ENCODE measurements at places on chromosomes 5 and 9. TPM values are rescaled to one million over a fixed set of nuclear protein-coding genes. Genes with fewer than 3 reads are reported as not detected.

DNA sequence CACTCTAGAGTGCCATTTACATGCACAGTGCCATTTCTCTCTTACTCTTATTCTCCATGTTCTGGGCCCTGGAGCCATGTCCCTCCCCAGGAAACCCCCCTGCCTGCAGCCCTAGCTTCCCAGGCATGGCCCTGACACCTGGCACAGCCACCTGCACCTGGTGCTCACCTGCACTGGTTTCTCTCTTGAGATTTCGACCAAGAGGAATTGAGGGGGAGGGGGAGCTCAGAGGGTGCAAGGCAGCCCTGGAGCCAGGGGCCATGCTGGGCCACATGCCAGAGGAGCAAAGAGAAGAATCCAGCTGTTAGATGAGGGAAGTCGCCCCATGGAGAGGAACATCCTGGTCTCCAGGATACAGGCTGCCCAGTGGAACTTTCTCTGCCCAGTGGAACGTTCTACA lies 65.0 kb upstream of the RAPGEF1 start:
- DNase-seq = no peak

INSL6 gene
- total RNA-seq = not detected

GRCh38 chr9:81801190-81801589 lies 111.8 kb upstream of the TLE1 start:
- DNase-seq = no peak

GRCh38 chr5:59446356-59446755 lies 447.2 kb downstream of the PDE4D start:
- no peak for DNase-seq

DNA sequence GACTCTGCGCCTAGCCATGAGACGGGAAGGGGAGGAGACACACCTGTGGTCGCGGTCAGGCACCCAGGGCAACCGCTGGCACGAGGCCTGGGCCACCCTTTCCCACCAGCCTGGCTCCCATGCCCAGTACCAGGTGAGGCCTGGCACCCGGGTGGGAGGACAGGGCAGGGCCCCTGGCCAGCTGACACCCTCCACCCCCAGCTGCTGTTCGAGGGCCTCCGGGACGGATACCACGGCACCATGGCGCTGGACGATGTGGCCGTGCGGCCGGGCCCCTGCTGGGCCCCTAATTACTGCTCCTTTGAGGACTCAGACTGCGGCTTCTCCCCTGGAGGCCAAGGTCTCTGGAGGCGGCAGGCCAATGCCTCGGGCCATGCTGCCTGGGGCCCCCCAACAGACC lies 5.0 kb downstream of the MAMDC4 start:
- DNase-seq = peak; percentile 41

SLC36A3 gene
- total RNA-seq = not detected

PCDHGC4 gene
- total RNA-seq = 3.0 TPM

SLC25A2 gene
- total RNA-seq = 0.16 TPM

AGGF1 gene
- total RNA-seq = 16.0 TPM

DNA sequence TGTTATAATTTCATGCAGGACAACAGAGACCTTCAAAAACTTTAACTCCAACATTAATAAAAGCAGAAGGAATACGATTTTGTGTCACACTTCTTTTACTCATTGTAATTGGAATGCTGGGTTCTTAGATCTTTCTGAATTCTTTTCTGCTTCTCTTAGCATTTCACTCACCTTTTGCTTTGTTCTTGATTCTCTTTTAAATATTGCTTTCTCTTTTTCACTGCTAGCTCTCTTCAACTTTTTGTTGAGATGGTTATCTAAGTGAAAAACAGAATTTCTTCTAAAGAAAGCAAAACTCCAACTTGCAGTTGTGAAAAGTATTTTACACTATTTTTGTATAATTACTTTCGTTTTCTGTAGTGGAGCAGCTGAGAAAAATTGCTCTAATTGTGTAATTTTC lies 212.6 kb upstream of the KIF2A start:
- no peak for DNase-seq

GRCh38 chr5:149940077-149940574 lies 4.5 kb downstream of the PDE6A start:
- DNase-seq = no peak

PMPCA gene
- 80.2 TPM for total RNA-seq

DNA sequence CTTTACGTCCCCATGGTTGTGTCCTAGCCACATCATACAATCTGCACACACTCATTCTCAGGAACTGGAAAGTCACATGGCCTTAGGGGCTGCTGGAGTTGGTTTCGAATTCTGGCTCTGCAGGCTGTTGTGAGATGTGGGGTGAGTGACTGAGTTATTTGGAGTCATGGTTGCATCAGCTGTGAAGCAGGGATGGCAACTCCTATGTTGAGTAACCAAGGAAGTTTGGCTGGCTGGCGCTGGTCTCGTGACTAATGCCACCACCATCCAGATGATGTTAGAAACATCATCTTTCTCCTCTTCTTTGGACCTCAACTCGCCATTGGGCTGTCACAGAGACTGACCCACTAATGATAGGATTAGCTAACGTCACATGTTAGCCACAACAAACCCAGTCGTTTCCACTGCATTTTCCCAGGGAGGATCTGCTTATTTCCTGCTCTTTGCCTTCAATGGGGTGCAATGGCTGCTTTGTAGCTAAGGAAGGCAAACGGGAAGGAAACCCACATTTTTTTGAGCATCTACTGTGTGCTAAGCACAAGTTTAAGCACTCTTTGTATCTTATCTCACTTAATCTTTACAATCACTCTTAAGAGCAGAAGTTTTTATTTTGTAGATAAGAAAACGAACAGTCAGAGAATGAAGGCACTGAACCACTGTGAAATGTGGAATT lies 78.1 kb upstream of the UBTD2 start:
- peak; percentile 56 for DNase-seq

DNA sequence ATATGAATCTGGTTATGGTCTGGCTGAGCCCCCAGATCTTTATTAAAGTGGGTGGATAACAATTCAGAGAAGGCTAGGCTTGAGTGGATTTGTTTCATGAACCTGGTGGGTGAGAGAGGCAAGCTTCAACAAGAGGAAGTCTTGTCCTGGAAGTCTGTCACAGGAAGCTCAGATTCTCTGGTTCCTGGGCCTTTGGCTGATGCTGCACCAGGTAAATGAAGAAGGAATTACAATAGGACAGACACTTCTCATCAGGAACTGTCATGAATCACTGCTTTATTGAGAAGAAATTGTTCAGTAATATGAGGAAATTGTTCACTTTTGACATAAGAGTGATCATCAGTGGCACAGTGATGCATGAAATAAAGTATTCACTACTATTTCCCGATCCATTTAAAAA lies 167.6 kb upstream of the ELL2 start:
- no peak for DNase-seq

DNA sequence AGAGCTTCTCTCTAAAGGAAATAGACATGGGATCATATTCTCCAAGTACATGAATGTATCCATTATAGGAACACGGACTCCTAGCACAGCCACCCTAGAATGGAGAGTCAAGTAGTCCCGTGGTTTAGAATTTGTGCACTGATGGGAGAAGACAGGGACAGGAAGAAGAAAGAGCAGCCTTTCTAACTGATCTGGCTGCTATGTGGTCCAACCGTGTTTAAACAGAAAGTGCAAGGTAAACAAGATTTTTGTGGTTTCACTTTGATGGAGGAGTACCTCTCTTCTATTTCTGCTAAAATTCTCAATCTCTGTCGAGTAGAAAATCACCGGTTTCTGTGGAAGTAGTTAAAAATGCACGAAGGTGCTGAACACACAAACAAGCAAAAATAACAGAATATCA lies 171.3 kb downstream of the ST8SIA4 start:
- no peak for DNase-seq

STX17 gene
- 20.1 TPM for total RNA-seq
